ENCODE measurements at places on chromosomes 12 and 14.

GRCh38 chr14:33348510-33348909, 409.8 kb downstream of the NPAS3 start:
- no peak for DNase-seq

- DNase-seq: no peak
These were observed 6.3 kb downstream of the TRMT61A start for GRCh38 chr14:103535081-103535890.

DNA sequence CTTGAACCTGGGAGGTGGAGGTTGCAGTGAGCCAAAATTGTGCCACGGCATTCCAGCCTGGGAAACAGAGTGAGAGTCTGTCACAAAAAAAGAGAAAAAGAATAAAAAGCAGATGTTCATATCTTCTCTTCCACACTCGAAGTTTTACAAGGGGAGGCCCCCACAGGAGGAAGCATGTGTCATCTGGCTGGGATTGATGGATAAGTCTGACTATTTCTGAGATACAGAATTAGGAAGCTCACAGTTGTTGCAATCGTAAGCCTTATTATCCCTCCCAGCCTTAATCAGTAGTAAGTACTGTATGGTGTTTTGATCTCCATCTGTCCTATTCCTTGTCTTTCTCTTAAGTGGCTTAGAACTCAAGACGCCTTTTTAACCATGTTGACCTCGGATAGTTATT, 31.9 kb upstream of the RASSF8 start:
- DNase-seq: no peak

GRCh38 chr12:132309596-132310086, 19.7 kb downstream of the GALNT9 start:
- no peak for DNase-seq

- no peak for DNase-seq
These were observed 129.5 kb downstream of the FBXL14 start for GRCh38 chr12:1464925-1465324.

DNA sequence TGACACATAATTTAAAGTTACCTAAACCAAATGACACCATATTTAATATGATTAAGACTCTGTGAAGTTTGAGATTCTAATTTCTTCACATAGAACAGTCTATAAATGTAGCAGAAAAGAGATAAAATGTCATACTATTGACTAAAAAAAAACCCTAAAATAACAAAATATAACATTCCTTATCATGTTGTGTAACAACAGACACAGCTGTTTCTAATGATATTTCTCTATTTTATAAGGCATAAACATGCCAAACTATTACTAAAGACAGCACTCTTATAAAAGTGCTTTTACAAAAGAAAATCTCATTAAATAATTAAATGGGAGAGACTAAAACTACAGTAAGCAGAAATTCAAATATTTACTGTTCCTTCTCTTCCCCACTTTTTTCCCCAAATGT, 49.4 kb downstream of the NOVA1 start:
- no peak for DNase-seq

GRCh38 chr14:77206261-77206824, 24.7 kb downstream of the TMEM63C start:
- no peak for DNase-seq

DNA sequence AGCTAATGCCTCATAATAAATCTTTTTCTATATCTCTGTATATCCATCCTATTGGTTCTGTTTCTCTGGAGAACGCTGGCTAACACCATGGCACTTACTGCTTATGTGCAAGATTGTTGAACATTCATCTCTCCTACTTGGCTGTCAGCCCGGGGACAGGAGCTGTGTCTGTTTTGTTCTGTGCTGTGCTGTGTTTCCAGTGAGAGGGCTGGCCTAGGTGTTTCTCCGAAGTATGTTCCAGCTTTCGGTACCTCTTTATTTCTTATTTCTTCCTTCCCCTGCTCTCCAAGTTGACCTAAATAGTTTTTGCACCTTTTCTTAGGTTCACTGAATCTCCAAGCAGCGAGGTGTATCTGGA, 18.8 kb upstream of the NR4A1 start:
- peak; percentile 19 for DNase-seq

GRCh38 chr12:125399489-125399888, 334.3 kb downstream of the AACS start:
- DNase-seq: no peak

- peak; percentile 61 for DNase-seq
These were observed 769 bp downstream of the FKBP4 start for GRCh38 chr12:2795291-2796186.

DNA sequence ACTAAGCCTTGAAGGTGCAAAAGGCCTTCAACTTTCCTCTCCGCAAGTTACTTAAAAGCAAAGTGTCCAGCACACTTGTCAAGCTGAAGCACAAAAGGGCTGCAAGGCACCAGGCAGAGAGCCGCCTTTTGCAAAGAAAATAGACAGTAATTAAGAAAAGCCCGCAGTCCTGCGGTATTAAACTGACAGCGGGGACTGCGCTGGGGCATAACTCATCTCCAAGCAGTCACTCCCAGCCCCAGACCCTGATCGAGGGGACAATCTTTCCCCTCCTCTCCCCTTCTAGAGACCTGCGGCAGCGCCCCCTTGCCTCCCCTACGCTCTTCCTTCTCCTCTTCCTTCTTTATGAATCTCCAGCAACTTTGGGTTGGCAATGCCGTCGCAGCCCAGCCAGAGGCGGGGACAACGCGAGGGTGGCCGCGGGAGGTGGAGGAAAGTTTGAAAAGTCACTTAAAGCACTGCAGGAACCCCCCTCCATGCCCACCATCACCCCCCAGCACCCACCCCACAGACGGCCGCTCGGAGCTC, 200.9 kb upstream of the CAND1 start:
- no peak for DNase-seq

GRCh38 chr12:7460375-7461259, 16.7 kb upstream of the CD163L1 start:
- peak; percentile 18 for DNase-seq

- DNase-seq: peak; percentile 86
These were observed 189.5 kb downstream of the TTC8 start for GRCh38 chr14:89013698-89014568.

All from NCI-H2081 (cell line).